ENCODE measurements at places on chromosomes 3 and 15.

DNA sequence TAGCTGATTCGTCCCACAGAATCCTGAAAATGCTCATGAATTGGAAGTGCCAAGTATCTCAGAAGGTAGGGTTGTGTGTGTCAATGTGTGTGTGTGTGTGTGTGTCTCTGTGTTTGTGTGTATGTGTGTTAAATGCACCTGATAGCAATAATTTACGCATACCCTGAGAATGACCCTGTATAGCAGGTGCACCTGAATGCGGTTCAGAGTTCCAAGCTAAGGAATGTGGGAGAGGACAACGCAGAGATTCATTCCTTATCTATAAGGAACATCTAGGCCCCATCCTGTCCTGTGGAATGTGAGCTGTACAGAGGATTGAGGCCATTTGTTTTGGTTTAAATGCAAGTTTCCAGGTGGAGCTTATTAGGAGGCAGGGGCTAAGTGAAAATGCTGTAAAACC lies 49.1 kb upstream of the NEDD4 start:
- DNase-seq, result no peak

- DNase-seq, result no peak
Measured at GRCh38 chr15:74428442-74428787, 5.3 kb downstream of the SEMA7A start.

DNA sequence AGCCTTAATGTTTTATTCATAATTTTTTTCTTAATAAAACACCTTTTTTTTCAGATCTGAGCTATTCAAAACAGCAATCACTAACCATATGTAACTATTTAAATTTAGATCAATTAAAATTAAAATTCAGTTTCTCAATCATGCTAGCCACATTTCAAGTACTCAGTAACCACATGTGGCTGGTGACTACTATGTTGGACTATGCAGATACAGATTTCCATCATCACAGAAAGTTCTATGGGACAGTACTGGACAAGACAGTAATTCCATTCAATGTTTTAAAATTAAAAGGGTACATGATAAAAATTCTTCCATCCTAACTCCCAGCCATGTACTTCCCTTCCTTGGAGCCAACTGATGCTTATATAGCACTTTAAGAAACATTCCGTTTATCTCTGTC lies 119.3 kb downstream of the GLDN start:
- DNase-seq, result no peak

DNA sequence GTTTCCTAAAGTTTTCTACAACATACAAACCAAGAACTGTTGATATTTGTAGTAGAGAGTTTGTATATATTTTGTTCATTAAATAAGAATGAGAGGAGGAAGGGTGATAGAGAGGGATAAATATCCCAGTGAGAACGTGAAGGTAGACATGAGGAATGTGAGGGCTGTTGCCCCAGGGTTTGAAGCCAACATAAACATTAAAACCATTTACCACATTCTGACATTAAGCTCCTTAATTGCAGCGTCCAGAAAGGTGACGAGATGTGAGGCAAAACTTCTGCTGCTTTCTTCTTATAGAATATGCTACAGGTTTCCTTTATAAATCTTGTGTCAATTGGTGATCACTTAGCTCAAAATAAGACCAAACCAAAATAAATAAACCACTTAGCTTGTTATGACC lies 267.8 kb upstream of the CNTN4 start:
- DNase-seq, result no peak

DNA sequence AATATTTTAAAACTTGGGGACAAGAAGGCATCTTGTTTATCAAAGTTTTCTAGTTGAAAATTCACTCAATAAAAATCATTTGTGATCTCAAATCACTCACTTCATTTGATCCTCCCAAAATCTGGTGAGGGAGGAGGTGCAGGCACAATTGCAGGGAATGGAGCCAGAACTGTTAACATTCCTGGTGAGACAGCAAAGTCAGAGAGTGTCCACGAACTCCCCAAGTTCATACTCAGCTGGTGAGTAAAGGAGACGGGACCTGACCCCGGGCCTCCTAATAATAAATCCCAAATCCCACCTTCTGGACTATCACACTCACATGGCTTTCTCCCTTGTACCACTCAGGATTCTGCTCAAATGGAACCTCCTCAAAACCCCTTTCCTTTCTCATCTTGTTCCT lies 252.3 kb upstream of the LRTM1 start:
- no peak for DNase-seq

DNA sequence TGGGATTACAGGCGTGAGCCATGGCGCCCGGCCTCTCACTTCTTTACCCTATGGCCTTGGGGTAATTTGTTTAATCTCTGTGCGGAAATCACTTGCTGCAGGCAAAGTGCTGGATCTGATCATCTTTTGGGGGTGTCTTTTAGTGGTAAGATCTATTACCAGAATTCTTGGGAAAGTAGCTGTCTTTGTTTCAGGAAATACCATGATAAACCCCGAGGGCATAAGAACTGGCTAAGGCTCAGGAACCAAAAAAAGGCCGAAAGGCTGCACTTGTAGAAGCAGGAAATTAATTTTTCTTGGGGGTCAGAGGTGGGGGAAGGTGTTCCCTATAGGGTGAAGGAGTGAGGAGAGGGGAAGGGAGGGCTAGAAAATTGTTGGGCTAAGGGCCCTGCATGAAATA lies 22.7 kb upstream of the IGF2BP2 start:
- DNase-seq, result no peak

- no peak for DNase-seq
Measured at GRCh38 chr3:154458560-154458959, 28.6 kb upstream of the GPR149 start.

DNA sequence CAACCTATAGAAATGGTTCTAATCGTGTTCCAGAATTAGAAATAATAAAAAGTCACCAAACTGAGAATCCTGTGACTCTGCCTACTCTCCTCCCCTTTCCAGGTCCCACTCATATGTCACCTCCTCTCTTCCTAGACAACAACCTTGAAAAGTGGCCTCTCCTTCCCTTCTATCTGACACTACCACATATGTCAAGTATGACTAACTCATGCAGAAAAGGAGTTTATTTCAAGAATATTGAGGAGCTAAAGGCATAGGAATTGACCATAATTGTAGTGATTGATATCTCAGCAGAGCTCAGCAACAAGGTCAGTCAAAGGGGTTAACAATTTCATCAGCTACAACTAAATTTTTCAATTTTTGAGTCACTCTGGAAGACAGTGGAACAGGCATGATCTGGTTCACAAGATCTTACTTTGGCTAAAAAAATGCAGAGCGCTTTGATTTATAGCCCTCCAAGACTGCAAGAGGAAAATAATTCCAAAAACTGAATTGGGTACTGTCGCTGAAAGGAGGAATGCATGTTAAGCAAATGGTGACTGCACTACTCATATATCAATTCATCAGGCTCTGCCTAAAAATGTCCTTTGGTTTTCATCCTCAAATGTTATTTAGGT lies 160.6 kb upstream of the ARHGEF26 start:
- DNase-seq, result no peak

- DNase-seq, result no peak
Measured at GRCh38 chr15:72248514-72248913, 17.5 kb upstream of the PKM start.

DNA sequence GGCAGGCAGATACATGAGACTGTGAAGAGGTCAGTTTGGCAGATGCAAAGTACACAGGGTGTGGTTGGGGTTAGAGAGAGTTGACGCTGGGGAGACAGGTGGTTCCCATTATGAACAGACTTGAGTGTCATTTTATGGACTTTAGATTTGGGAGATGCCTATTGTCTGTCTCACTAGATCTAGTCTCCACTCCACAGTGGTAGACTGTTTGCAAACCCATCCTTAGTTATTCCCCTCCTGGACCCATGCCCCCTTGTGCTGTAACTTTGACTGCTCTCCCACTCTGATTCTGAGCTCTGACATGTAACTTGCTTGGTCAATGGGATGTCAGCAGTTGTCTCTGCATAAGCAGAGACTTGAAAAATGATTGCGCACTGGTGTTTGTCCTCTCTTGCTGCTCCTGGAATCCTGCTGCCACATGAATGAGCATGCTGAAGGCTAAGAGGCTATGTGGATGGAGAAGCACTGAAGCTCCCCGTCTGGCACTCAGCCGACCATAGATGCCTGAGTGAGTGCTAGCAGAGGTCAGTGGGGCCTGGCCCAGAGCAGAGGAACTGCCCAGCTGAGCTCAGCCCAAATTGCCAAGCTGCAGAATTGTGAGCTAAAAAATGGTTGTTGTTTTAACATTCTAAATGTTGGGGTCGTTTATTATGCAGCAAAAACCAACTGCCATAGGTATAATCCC lies 88.2 kb downstream of the FAM43A start:
- no peak for DNase-seq

DNA sequence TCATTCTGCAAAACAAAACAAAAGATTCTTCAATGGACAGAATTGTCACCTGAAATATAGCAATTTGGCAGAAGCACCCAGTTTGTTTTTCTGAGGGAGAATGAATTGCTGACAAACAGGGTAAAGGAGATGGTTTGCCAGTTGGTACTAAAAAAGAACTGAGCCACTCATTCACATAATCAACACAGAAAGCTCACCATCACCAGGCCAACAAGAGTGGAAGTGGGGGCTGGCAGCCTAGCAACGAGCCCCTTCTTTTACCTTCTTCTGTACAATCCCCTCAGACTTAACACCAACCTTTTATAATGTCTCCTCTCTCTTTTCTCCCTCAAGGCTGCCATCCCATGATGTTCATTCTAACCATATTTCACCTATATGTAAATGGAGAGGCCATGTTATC lies 5.9 kb downstream of the TOP2B start:
- DNase-seq, result no peak

DNA sequence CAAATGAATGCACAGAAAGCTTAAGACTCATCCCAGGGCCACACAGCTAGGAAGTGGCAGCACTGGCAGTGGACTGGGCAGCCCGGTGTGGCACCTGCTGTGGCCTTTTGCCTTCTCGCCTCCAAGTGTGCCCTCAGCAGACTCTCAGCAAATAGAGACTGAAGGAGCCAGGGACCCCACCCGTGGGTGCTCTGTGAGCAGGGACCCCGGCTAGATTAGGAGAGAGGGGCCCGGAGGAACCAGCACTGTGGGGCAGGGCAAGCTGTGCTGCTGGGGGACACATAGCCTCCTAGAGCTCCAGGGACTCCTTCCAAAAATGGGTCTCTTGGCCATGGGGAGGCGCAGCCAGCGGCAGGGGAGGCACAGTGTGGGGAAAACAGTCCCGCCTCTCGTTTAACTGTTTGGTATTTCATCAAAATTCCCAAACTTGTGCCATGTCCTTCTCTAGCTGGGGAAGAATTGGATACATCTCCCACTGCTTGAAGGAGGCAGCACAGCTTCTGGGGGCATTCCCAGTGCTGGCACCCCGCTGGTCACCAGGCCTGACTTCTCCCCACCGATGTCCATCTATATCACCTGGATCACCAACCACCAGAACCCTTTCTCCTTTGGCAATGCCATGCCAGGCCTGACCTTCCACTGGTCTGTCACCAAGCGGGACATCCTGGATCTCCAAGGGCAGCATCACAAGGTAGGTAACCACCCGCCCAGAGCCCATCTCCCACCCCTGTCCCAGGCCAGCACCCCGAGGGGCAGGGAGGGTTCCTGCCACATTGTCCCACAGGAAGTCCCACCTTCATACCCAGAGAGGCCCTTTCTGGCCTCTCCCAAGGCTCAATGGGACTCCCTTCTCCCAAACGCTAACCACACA lies 12.0 kb upstream of the TXNRD3 start:
- no peak for DNase-seq

GRCh38 chr3:99502871-99503270 lies 135.5 kb upstream of the COL8A1 start:
- DNase-seq, result no peak

DNA sequence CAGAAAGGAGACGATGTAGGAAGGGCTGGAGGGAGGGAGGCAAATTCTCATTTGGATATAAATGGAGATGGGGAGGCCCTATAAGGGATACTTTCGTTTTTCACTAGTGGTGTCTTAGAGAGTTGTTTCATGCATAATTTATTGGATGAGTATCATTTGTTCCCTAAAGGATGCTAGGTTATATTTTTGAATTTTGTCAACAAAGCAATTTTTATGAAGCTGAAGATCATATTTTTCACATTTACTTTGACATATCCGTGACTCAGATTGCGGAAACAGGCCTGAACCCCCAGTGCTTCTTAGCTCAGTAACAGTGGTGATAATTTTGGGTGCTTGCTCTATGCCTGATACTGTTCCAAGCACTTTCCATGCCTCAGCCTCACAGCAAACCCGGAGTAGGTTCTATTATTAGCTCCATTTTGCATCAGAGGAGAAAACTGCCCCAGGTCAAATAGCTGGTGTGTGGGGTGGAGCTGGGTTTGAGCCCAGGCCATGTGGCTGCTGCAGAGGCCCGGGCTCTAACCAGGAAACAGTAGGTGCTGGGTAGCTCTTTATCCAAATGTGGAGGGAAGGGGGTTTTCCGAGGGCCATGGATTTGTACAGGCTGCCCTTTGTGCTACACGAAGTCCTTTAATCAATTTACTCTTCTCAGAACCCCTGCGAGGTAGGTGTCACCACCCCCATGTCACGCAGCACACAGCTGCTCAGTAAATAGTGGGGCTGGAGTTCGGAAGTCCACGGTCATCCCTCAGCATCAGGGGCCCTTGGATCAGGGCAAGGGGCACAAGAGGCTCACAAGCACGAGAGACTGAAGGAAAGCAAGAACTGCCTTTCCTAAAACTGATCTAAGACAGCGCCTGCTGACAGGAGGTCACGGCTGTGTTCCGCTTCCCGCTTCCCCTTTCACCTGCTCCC lies 99.1 kb downstream of the SLC49A4 start:
- no peak for DNase-seq

DNA sequence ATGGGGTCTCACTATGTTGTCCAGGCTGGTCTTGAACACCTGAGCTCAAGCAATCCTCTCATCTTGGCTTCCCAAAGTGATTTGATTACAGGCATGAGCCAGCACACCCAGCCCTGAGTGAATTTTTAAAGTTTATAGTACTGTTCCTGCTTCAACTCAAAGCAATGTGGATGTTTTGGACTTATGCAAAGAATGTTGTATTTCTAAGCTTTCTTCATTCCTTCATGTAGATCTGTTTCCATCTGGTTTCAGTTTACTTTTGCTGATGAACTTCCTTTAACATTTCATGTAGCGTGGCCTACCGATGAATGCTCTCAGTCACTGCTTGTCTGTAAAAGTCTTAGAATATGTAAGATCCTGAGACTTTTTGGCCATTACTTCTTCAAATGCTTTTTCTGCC lies 23.2 kb downstream of the NRG4 start:
- no peak for DNase-seq

Data from femur (tissue), 1 donor.